ENCODE measurements at places on chromosomes 13 and 19.

- no peak for DNase-seq
Observed at GRCh38 chr13:91216928-91217700, 130.4 kb upstream of the MIR17HG start.

- no peak for DNase-seq
Observed at GRCh38 chr19:50607388-50607787, 32.3 kb downstream of the SYT3 start.

- no peak for DNase-seq
Observed at GRCh38 chr13:35733827-35734226, 257.3 kb upstream of the MAB21L1 start.

- DNase-seq = no peak
Observed at GRCh38 chr19:7869910-7870511, 4.2 kb downstream of the PRR36 start.

- no peak for DNase-seq
Observed at GRCh38 chr19:9128171-9128570, 1.4 kb upstream of the OR7G3 start.

DNA sequence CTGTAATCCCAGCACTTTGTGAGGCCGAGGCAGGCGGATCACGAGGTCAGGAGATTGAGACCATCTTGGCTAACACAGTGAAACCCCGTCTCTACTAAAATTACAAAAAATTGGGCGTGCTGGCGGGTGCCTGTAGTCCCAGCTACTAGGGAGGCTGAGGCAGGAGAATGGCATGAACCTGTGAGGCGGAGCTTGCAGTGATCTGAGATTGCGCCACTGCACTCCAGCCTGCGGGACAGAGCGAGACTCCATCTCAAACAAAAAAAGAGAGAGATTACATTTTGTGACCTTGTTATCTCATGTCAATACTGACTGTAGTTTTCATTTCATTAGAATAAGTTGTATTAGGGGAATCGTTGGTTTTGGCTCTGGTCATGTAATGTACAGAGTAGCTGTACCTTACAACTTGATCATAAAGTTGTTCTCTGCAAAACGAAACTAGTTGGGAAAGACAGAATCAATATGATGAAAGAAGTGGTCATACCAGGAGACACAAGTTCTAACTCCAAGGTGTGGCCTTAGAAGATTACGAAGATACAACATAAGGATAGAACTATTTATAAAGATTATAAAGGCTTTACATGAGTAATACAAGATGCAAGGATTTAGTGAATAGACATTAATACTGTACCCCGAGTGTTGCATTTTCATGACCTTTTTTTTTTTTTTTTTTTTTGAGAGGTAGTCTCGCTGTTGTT, 15.3 kb downstream of the TMEM38A start:
- no peak for DNase-seq

DNA sequence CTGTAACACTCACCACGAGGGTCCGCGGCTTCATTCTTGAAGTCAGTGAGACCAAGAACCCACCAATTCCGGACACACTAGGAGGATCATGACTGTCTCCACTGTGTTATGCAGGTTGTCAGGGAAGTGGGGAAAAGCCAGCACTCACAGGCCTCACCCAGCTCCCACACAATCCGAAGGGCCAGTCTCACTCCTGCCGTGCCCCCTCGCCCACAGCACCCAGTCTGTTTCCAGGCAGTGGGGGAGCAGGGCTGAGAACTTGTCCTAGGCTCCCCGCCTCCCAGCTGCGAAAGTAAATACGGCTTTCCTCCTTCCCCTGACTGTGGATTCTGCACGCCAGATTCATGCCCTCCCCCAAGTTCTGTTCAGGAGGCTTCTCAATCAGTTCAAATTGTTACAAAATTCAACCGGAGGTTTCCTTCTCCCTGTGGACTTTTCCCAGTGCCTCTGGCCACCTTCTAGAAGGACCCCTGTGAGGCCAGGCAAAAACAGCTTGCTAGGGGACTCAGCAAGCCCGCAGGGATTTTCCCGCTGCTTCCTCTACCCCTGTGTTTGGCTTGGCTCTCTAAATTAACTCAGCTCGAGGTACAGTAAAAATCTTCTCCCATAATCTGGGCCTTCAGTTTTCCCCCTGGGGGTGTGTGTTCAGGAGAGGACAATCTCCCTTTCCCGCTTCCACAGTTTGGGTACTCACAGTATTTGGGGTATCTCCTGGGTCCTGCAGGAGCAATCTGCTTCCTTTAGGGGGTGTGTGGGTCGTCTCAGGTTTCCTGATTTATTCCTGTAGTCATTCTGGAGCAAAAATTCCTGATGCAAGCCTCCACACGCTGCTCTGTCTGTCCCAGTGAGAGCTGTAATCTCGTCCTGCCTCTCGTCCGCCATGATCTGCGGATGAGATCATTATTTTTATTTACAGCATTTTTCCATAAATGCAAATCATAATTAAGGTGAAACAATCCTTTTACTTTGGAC, 899.8 kb downstream of the GPC5 start:
- no peak for DNase-seq

GRCh38 chr13:29448174-29448573, 147.3 kb downstream of the SLC7A1 start:
- no peak for DNase-seq

- no peak for DNase-seq
Observed at GRCh38 chr19:5113633-5114586, 145.0 kb downstream of the KDM4B start.

GRCh38 chr13:30928978-30929377, 3.5 kb upstream of the TEX26 start:
- no peak for DNase-seq

DNA sequence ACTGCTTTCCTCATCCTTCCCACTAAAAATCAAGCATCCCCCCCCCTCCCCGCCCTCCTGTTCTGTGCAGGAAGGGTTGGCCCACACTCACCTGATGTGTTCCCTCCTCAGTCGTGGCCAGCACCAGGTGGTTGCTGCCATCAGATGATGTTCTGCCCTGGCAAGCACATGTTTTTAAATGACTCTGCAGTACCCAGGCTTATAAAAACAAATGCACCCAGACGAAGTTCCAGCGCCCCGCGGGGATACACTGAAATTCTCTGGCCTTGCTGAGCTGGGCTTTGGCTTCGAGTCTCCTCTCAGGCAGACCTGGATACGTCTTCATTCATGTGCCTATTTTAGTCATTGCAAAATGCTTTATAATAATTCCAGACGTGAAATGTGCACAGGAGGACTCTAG, 316.3 kb downstream of the DLEU7 start:
- no peak for DNase-seq

DNA sequence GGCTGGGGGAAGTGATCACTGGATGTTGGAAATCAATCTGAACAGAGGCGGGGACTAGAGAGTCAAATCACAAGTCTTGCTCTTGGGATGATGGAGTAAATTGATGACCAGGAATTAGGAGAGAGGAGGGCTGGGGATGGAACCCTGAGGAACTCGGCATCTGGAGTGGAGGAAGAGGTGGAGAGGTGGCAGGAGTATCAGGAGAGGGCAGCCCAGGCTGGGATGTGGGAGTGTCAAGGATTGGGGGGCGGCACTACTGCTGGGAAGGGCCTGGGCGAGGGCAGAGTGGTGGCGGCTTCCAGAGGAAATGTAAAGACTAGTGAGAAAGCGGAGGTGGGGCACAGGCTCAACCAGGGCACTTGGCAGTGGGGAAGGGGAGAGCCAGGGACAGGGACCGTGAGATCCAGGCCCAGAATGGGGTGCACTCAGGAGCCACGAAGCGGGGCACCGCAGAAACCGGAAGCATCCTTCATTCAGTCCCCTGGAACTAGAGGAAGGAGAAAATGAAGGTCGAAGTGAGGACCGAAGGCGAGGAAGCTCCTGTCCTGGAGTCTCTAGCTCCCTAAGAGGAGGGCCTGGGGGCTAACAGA, 81.2 kb upstream of the GPR183 start:
- no peak for DNase-seq

DNA sequence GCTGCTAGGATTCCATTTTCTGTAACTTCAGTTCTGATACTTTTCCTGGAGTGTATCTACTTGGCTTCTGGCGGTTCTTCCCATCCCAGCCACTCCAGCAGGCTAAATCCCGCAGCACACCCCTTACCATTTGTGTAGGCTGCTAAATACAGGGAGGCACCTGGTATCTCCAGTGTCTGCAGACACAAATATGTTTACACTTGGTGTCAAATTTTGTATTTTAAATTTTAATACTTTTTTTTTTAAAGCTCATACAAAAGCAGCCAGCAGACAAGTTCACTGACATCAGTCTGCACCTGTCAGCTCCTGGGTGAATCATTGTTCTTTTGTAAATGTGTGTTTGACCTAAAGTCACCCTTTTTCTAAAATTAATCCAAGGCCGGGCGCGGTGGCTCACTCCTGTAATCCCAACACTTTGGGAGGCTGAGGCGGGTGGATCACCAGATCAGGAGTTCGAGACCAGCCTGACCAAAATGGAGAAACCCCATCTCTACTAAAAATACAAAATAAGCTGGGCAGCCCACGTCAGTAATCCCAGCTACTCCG, 3.4 kb upstream of the ZSCAN4 start:
- no peak for DNase-seq

- DNase-seq = no peak
Observed at GRCh38 chr13:19836472-19836871, 27.0 kb downstream of the ZMYM5 start.

DNA sequence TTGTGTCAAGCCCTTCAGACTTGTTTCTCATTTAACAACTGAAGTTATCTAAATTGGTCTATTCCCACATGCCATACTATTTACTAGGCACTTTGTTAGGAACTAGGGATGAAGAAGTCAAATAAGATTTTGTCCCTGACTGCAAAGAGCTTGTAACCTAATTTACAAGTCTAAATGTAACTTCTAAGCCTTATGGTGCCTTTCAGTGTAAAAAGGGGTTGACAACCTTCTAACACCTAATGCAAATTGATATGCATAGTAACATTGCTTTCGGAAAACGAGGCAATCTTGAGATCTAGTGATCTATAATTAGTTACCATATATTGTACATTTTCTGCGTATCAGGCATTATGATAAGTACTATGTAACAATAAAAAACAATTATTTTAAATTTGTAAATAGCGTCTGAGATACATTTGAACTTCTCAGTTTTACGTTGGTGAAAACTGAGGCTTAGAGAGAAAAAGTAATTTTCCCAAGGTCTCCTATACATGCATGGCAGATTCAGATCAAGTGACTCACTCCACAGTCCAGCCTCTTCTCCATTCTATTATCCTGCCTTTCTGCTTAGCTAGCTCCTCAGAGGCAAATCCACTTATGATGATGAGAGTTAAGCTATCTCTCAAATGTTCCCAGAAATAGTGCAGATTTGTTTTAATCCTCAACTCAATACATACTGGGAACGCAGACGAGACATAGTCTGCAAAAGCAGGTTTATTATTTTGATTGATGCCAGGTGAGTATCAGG, 764.9 kb upstream of the SLITRK5 start:
- no peak for DNase-seq

DNA sequence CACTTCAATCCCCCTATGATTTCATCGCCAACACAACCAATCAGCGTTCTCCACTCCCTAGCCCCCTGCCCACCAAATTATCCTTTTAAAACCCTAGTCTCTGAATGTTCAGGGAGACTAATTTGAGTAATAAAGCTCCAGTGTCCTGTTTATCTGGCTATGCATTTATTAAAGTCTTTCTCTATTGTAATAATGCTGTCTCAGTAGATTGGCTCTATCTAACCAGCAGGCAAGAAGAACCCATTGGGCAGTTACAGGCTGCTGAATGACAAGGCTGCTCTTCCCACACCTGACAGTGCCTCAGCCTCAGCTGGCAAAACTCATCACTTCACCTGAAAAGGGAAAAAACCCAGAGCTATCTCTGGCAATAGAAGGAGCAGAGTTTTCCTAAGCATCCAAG, 20.2 kb upstream of the CHST8 start:
- no peak for DNase-seq

DNA sequence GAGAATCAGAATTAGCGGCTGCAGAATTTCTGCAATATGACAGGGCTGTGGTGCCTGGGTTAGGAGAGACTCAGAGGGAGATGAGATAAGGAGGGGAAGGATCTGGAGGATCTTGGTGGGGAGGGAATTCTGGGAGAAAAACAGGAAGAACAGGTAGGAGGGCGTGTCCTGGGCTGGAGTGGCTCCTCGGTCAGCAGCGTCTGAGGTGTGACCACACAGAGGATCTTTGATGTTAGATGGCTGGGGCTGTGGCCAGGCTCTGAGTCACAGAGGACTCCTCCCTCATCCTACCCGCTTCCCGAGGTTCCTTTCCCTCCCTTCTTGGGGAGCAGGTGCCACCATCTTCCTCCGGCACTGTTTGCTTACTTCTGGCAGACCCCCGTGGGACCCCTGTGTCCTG, 6.4 kb upstream of the KLK6 start:
- no peak for DNase-seq

- DNase-seq = no peak
Observed at GRCh38 chr19:48735031-48735615, 5.3 kb downstream of the RASIP1 start.

GRCh38 chr13:24459234-24459633, 53.3 kb downstream of the PARP4 start:
- no peak for DNase-seq

DNA sequence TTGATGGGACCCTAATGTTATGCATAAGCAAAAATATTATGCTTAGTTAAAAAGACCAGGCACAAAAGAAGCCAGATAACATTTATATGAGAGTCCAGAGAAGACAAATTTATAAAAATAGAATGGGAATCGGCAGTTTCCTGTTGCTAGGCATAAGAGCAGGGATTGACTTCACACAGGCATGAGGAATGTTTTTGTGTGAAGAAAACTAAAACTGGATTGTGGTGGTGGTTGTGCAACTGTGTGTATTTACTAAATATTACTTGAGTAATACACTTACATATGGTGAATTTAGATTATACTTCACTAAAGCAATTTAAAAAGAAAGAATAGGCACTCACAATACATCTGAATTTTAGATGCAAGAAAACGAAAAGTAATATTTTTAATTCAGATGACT, 108.3 kb downstream of the SLITRK1 start:
- no peak for DNase-seq

DNA sequence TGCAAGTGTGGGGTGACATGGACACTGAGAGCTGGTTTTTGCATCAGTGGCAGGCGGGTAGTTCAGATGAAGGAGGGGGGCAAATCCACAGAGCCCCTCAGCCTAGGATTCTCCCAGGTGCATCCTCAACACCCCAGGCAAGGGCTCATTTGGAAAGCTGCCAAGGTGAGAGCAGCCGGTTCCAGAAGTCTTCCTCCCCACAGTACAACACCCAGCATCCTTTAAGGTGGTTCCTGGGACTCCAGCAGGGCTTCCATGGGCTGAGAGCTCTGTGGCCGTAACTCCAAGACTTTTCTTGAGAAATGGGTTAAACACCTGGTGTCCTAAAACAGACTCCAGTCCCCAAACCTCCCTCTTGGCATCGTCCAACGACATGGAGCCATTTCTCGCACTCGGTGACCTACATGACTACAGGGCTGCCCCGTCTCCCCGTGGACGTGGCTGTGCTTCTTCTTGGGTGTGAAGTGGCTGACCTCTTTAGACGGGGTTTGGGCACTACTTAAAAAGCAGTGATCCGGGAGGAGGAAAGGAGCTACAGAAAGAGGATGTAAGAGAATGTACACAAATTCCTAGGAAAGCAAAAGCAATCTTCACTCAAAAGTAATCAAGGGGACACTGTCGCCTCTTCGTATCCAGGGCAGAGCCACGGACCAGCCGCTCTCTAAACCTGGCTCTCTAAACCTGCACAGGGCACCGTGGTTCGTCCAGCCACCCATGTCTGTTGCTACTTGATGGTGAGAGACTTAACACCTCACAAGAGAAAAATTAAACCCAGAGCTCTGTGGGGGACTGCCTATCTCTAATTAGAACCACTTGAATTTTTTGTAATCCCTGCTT, 25.5 kb downstream of the RANBP3 start:
- DNase-seq = no peak

GRCh38 chr13:77831866-77832265, 86.8 kb downstream of the EDNRB start:
- DNase-seq = no peak

GRCh38 chr13:103794526-103794925, 728.3 kb upstream of the SLC10A2 start:
- DNase-seq = no peak
